ENCODE measurements at places on chromosomes 2 and 18.

- no peak for DNase-seq
Measured at GRCh38 chr2:202237787-202238233, 587 bp downstream of the SUMO1 start.

GRCh38 chr2:209121691-209122090 lies 302.2 kb upstream of the MAP2 start:
- DNase-seq, result no peak

- DNase-seq, result no peak
Measured at GRCh38 chr2:159010340-159010739, 41.9 kb downstream of the TANC1 start.

- no peak for DNase-seq
Measured at GRCh38 chr2:98296440-98296839, 49.8 kb upstream of the CNGA3 start.

DNA sequence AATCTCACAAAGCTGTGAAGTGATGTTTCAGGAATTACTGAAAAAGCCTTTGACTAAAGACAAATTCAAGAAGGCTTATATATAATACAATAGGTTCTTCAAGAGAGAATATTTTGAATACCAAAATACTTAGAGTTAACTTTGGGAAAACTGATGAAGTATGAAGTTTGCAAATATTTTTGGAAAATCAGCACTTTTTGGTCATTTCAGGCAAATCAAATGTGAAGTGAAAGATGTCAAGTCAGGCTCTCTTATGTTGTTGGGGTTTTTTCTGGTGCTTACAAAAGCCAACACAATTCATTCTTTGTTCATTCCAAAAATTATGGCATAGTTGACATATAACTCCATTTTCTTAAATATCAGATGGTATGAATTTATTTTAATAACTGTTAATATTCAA lies 14.7 kb upstream of the ASNSD1 start:
- no peak for DNase-seq

DNA sequence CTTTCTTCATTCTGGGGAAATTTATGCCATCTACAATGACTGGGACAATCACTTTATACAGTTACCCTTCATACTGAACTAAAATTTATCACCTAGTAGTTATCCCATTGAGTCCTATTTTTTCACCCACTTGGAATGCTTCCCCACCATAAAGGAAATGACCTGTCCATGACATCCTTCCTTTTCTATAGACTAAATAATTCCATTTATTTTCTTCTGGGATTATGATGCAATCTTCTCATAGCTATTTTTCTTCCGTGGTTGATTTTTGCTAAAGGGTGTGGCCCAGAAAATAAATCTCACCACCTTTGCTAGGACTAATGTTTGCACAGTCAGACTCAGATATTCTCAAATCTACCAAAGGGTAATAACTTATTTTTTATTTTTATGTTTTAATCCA lies 186.1 kb upstream of the NRXN1 start:
- no peak for DNase-seq

- no peak for DNase-seq
Measured at GRCh38 chr2:174322149-174322548, 12.6 kb upstream of the SP9 start.

GRCh38 chr2:126899616-126900185 lies 1.0 kb downstream of the TEX51 start:
- peak; percentile 8 for DNase-seq
